ENCODE measurements at places on chromosomes 16 and 17.

DNA sequence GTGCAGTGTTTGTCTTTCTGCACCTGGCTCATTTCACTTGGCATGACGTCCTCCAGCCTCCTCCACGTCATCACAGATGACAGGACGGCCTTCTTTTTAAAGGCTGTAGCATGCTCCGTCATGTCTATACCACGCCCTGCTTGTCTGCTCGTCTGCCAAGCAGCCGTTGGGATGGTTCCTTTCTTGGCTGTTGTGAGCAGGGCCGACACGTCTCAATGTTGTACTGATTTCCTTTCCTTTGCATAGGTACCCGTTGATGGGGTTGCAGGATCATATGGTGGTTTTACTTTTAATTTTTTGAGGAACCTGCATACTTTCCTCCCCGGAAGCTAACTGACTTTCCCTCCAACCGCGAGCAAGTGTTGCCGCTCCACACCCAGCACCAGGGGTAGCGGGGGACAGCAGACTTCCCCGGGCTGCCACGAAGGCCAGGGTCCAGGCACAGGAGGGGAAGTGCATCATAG is 212.2 kb upstream of the ZNF469 start:
- peak; percentile 46 for DNase-seq

- DNase-seq: no peak
Measured at GRCh38 chr17:10276436-10276835, 78.0 kb upstream of the GAS7 start.

GRCh38 chr17:57109393-57110151 is 24.5 kb downstream of the AKAP1 start:
- DNase-seq: no peak

GRCh38 chr16:6645768-6646568 is 686.7 kb upstream of the RBFOX1 start:
- no peak for DNase-seq

DNA sequence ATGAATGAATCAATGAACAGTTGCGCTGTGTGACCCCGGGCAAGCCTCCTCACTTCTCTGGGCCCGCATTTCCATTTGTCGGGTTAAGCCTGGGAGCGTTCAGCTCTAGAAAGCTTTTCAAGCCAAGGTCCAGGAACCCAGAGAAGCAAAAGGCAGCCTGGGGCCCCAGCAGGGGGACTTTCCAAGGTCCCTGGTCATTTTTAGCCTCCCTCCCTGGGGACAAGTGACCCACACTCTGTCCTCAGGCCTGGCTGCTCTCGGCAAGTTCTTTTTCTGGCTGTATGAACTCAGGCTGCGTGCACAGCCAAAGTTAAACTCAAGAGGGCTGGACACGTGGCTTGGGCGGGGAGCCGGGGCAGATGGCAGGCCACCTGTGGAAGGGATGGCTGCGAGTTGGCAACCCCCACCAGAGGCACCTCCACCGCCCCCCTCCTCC is 41.4 kb upstream of the CIBAR2 start:
- DNase-seq: no peak

GRCh38 chr17:7848131-7848579 is 6.7 kb upstream of the TMEM88 start:
- no peak for DNase-seq

- DNase-seq: no peak
Measured at GRCh38 chr16:53546988-53547391, 44.0 kb upstream of the AKTIP start.

GRCh38 chr16:56909527-56909979 is 22.4 kb upstream of the HERPUD1 start:
- DNase-seq: no peak

DNA sequence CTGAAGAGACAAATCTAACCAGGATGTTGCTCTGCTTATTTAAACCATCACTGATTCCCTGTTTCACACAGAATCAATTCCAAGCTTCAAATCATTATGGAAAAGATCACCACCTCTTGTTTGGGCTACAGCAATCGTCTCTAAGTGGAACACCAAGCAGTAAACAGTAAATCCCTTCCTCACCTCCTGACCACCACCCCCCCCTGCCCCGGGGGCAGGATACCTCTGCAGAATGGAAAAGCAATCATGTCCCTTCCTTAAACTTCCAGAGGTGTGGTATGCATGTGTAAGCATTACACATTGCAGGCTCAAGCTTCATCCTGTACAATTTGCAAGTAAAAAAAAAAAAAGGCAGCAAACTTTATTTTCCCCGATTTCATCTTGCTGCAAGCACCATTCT is 373.8 kb downstream of the NPIPA8 start:
- DNase-seq: no peak

- DNase-seq: peak; percentile 11
Measured at GRCh38 chr17:70905796-70906195, 736.5 kb downstream of the KCNJ2 start.

GRCh38 chr17:44877121-44877520 is 22.1 kb downstream of the EFTUD2 start:
- no peak for DNase-seq

DNA sequence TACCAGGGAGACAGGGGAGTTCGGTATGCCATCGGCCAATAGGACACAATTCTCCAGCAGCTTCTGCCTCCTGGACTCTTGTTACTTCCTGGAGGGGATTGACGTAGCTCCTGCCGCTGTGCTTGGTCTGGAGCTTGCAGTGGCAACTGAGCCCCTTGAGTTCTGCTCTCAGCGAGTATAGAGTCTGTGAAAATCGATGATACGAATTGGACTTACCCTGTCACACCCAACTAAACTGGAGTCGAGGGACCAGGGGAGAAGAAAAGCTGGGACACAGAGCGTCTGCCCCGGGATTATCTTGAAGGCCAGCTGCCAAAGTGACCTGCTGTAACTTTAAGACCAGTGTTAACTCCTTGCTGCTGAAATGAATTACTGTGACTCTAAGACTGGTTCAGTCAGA is 22.2 kb downstream of the SEC14L1 start:
- DNase-seq: no peak

GRCh38 chr17:16214190-16215001 is 938 bp downstream of the NCOR1 start:
- DNase-seq: no peak

GRCh38 chr16:11481987-11482386 is 104.7 kb downstream of the LITAF start:
- DNase-seq: no peak

GRCh38 chr16:46629331-46630219 is 8.4 kb upstream of the SHCBP1 start:
- no peak for DNase-seq
